Neural cell (in vitro differentiated cells): ENCODE measurements at places on chromosomes 5 and 9. TPM values are rescaled to one million over a fixed set of nuclear protein-coding genes. Genes with fewer than 3 reads are reported as not detected.

The LCN15 gene
- polyA plus RNA-seq, result not detected in 2 replicates

The SLC1A3 gene
- polyA plus RNA-seq, result 1.9 and 3.5 TPM in 2 replicates

The BTNL8 gene
- not detected in 2 replicates for polyA plus RNA-seq

The SPINK7 gene
- not detected in 2 replicates for polyA plus RNA-seq

The PGM5 gene
- not detected in 2 replicates for polyA plus RNA-seq

The PCDHGC3 gene
- polyA plus RNA-seq, result 2.1 and 2.8 TPM in 2 replicates

The PPP3R2 gene
- polyA plus RNA-seq, result not detected in 2 replicates

The CDX1 gene
- polyA plus RNA-seq, result not detected in 2 replicates

The SGTB gene
- polyA plus RNA-seq, result 9.3 and 9.6 TPM in 2 replicates

The SNCAIP gene
- 25.6 and 29.9 TPM in 2 replicates for polyA plus RNA-seq
